Lung (tissue), 17 donors: ENCODE measurements at places on chromosomes 4 and X. TPM values are rescaled to one million over a fixed set of nuclear protein-coding genes. Genes with fewer than 3 reads are reported as not detected.

JCHAIN gene
- polyA plus RNA-seq, result 18.3 TPM

DOK7 gene
- polyA plus RNA-seq, result 2.3 TPM

SSX3 gene
- not detected for polyA plus RNA-seq

RAB40AL gene
- polyA plus RNA-seq, result 0.20 TPM

SH2D1A gene
- 1.3 TPM for polyA plus RNA-seq

THAP6 gene
- polyA plus RNA-seq, result 5.9 TPM

- H3K27ac ChIP-seq, result no peak overlapping the region
- H3K36me3 ChIP-seq, result no peaks in the 10 kb centered on the region
- H3K4me3 ChIP-seq, result no peak overlapping the region
- no peak for DNase-seq
- no peaks in the 10 kb centered on the region for H3K4me1 ChIP-seq
- H3K27me3 ChIP-seq, result no peaks in the 10 kb centered on the region
These were observed 369.5 kb downstream of the PPP3CA start for GRCh38 chr4:100977746-100978397.

DNA sequence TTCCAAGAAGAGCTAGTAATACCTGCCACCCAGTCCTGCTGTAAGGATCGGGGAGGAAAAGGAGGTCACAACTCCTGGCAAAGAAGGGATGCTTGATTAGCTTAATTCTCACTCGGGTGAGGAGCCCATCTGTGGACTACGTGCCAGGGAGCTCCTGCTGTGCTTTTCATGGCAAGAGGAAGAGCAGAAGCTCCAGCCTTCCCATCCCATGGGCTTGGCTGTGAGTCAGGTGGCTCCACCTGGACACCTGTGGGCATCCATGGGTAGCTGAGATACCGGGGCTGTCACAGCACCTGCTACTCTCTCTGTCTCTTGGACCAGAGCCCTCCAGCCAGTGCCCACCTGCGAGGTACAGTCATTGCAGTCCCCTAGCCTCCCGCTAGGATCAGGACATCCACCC is 18.0 kb downstream of the CLNK start:
- DNase-seq, result no peak
- no peak overlapping the region for H3K4me3 ChIP-seq
- H3K27ac ChIP-seq, result no peak overlapping the region
- H3K4me1 ChIP-seq, result peaks cover 5% of the 10 kb centered on the region
- no peaks in the 10 kb centered on the region for H3K27me3 ChIP-seq

GRCh38 chrX:130165703-130166502 is at the start of gene AIFM1:
Gene AIFM1 (minus strand): TSS chrX:130165841. CDS start chrX:130165656, 185 bp downstream.
- peaks cover 3% of the 10 kb centered on the region for H3K27me3 ChIP-seq
- H3K36me3 ChIP-seq, result no peaks in the 10 kb centered on the region
- H3K27ac ChIP-seq, result peak within 1 kb of the TSS; percentile 96
- peak within 1 kb of the TSS; percentile 53 for H3K4me3 ChIP-seq
- DNase-seq, result peak; percentile 94
- H3K4me1 ChIP-seq, result no peaks in the 10 kb centered on the region

- H3K4me3 ChIP-seq, result no peak overlapping the region
- peaks cover 3% of the 10 kb centered on the region for H3K27me3 ChIP-seq
- DNase-seq, result no peak
- H3K36me3 ChIP-seq, result no peaks in the 10 kb centered on the region
- H3K27ac ChIP-seq, result no peak overlapping the region
- H3K4me1 ChIP-seq, result no peaks in the 10 kb centered on the region
These were observed 109.3 kb upstream of the USP9X start for GRCh38 chrX:40975951-40976350.

- peak overlapping the region; percentile 46 for H3K4me3 ChIP-seq
- H3K27me3 ChIP-seq, result no peaks in the 10 kb centered on the region
- DNase-seq, result peak; percentile 51
- peak overlapping the region; percentile 96 for H3K27ac ChIP-seq
- H3K36me3 ChIP-seq, result no peaks in the 10 kb centered on the region
- peaks cover 36% of the 10 kb centered on the region for H3K4me1 ChIP-seq
These were observed 733 bp upstream of the NAA15 start for GRCh38 chr4:139300431-139301112.
